Stimulated activated CD4-positive, alpha-beta T cell treated with anti-CD3 and anti-CD28 coated beads, TNF-alpha, amount 100 ng/mL, for 1 hour (primary cell): ENCODE measurements at places on chromosomes 5 and 9.

DNA sequence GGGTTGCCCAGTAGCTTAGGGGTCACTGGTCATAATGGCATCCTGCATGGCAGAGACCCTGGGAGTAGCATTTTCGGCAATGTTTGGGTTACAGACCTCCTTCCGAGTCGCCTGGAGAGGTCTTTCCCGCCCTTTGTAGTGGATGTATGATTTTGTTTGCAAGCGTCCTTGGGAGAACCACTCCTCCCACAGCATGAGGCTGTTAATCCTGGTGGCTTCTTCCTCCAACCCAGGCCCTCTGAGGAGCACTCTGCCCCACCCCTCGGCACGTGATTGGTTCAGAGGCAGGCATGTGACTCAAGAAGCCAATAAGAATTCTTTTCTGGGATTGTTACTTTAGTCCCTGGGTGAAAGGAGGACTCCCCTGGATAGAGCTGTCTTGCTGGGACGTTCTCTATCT is 30.2 kb upstream of the GRHPR start:
- no peak for DNase-seq

GRCh38 chr9:136650648-136651047 is 12.1 kb upstream of the EGFL7 start:
- DNase-seq, result no peak

DNA sequence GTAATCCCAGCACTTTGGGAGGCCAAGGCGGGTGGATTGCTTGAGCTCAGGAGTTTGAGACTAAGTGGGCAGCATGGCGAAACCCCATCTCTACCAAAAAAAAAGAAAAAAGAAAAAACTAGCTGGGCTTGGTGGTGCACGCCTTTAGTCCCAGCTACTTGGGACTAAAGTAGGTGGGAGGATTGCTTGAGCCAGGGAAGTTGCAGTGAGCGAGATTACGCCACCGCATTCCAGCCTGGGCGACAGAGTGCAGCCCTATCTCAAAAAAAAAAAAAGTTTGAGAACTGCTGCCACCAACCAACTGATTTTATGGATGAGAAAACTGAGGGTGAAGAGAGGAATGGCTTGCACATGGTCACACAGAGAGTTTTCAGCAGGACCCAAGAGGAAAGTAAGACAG is 175.1 kb downstream of the DOCK8 start:
- DNase-seq, result no peak

DNA sequence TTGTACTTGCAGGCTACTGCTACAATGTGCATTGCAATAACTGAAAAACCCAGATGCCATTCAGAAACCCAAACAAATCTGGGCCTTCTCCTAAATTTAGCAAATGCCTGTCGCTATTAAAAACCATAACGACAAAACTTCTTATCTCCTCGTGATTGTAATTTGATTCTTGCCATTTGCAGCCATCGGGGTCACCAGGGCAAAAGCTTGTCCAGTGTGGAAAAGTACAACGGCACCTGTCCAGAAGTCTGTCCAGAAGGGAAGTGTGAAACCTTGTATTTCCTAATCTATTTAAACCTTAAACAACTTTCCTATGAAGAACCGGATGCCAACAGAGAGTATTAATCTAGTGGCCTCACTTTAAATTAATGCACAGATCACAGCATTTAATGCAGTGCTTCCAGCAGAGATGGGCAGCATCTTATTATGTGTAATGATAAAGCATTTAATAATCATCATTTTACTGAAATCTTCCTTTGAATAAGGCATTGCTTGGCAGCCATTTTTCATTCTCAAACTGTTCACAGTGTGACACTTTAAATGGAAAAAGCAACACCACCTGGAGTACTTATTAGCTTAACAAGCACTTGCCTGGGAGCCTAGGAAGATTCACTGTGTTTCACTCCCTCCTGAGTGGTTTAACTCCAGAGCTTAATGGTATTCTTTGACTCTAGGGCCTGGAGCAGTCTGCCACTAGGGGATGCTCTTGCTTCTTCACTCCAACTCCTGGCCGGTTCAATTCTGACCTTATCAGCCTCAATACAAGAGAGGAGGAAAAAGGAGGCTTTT is 4.9 kb upstream of the C7 start:
- no peak for DNase-seq

GRCh38 chr9:84874596-84874995 is 205.1 kb downstream of the NTRK2 start:
- no peak for DNase-seq

DNA sequence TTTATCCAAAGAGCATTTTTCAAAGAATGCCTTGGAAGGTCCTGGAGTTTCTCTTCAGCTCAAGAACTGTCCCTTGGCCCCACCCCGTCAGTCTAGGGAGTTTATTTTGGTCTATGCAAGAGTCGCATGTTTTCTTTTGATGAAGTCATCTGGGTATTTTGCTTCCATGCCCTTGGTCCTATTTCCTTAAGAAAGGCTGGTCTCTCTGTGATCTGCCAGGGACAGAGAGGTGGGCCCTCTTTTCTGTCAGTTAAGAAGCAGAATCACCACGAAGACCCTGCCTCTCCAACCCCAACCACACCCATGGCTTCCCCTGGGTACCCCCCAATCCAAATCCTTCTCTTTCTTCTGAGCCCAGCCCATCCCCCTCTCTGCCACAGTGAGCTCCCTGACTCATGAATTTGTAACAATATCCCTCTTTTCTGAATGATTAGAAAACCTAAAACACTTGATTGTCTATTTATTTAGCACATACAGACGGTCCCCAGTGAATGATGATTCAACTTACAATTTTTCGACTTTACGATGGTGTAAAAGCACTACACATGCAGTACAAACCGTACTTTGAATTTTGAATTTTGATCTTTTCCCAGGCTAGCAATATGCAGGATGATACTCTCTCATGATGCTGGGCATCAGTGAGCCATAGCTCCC is 163.5 kb upstream of the ADRA1B start:
- no peak for DNase-seq

GRCh38 chr5:78536661-78537196 is 111.8 kb downstream of the LHFPL2 start:
- DNase-seq, result no peak

DNA sequence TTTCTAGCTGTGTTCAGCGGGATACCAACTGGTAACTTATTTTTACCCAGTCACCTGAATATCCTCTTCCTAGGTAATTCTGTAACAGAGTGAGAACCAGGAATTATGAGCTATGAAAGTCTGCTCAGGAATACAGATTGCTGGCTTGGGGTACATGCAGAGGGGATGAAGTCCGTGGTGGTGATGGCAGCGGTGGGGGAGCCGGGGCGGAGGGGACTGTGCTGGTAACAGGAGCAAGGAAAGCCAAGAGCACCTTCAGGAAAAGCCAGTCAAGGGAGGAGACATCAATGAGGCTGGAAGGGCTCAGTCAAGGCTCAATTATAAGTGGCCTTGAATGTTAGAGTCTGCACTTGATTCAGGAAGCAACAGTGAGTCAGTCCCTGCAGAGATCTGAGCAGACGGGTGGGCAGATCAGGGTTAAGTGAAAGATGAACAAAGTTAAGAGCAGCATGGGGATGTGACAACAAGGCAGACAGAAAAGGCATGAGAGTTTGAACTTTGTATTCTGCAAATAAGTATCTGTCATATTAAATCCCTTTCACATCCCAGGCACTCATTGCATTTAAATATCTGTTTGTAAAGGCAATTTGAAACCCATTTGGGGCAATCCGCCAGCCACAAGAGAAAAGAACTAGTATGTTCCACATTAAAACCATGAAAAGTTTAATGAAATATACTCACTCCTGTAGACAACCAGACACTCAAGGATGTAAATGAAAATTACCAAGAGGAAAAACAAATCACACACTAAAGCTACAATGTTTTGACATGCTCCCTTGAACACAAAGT is 101.2 kb downstream of the TTC39B start:
- DNase-seq, result no peak

DNA sequence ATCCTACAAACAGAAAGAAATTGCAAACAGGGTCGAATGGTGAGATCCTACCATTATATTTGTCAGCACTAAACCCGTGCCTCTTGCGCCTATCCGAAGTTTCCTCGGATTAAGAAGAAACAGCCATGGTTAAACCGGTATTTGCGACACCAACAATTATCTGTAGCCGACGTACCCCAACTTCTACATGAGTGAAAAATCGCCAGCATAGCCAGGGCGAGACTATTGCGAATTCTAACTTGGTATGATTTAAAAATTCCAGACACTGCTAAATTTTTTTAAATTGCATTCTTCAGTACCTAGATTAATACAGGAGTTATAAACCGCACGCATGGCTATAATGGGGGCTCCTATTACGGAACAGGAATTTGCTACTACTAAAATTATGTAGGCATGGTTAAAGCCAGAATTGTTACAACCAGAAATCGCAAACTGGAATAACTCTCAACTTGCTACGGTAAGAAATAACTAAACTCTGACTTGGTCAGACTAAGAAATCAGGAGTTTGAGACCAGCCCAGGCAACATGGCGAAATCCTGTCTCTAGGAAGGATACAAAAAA is 25.3 kb upstream of the ANXA2R start:
- no peak for DNase-seq

GRCh38 chr5:178496642-178497041 is 93.6 kb downstream of the COL23A1 start:
- no peak for DNase-seq

DNA sequence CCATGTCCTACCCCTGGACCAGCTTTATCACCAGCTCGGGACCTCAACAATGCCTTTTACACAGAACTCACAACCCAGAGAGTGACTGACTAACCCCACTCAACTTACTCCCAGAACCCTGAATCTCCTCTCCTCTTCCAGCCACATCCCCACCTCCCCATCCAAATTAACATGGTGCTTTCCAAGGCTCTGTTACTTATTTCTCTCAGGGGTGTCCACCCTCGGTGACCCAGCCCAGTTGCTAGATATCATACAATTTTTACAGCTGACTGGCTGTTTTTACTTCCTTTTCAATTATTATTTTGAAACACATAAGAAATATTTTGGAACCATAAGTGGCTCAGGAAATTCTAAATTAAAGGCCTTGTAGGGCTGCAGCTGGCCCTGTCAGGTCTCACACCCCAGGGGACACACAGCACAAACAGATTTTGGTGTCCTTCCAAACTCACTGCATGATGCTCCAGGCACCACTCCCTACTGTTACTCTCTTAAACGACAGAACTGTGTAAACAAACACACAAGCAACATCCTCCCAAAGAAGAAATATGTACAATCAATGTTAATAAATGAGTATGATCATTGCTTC is 180.6 kb downstream of the ADAMTS12 start:
- DNase-seq, result no peak

GRCh38 chr5:149834246-149834855 is 104.2 kb downstream of the PPARGC1B start:
- DNase-seq, result peak; percentile 15

DNA sequence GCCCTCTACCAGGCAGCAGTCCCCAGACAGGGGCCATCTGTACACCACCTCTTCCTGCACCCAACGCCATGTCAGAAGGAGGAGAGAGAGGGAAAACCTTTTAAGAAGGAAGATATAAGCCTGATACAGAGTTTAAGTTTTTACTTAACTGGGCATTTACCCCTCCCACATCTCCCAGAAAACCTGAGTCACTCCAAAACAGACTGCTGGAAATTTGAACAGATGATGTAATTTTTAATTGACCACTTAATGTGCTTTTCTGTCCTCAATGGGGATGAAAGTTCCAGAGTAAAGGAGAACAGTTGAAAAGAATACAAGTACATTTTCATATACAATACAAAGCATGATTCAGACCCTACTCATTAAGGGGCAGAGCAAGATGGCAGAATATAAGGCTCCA is 63.9 kb downstream of the TTC39B start:
- no peak for DNase-seq

DNA sequence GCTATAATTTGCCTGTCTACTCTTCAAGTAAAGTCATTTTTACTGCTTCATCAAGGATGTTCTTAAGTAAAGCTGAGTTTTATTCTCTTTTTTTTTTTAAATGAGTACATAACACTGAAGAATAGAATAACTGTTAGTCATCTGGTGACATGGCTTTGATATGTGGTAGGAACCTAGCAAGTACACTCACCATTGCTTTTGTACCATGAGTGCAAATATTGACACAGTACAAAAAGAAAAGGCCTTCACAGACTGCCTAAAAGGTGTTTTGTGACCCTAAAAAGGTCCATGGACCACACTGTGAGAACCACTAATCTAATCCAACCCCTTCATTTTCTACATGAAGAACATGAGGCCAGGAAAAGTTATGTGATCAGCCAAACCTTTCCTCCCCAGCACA is 55.0 kb downstream of the ECPAS start:
- DNase-seq, result no peak

DNA sequence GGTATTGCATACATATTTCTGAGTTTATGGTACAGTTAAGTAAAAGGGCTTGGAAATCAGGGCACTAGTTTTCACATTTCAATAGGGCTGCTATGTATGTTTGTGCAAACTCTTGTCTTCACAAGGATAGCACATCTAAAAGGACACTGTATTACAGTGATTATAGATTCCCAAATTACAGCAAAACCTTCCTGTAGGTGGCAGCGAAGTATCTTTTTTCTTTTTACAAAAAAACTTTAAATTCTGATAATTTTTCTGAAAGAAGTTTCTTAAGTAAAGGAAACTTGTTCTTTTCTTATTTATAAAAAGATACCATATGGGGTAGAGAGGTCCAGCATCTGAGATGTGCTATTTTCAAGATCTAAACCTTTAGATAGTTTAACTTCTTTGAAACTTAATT is 337.8 kb downstream of the PTPRD start:
- DNase-seq, result no peak

GRCh38 chr5:115098041-115098702 is 71.5 kb downstream of the TRIM36 start:
- no peak for DNase-seq

GRCh38 chr5:145347026-145347616 is 488.0 kb downstream of the PRELID2 start:
- no peak for DNase-seq

DNA sequence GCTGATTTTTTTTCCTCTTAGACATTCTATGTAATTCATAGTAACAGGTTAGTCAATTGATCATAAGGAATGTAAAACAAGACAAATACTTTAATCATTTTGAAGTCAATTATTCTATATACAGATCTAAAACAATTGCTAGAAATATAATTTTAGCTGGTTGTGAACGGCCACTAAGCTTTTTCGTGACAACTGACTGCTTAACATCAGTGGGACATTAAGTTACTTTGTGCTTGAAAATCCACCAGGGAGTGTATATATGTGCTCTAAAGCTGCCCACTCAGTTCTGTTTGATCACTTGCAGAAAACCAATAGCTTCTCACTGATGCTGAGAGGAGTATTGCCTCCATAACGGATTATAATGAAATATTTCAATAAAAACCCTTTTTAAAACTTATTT is 370.2 kb upstream of the CCNH start:
- DNase-seq, result no peak
